ENCODE measurements at places on chromosomes 13 and 19.

- DNase-seq, result no peak
Measured at GRCh38 chr13:104632736-104633135, 1566.5 kb upstream of the SLC10A2 start.

DNA sequence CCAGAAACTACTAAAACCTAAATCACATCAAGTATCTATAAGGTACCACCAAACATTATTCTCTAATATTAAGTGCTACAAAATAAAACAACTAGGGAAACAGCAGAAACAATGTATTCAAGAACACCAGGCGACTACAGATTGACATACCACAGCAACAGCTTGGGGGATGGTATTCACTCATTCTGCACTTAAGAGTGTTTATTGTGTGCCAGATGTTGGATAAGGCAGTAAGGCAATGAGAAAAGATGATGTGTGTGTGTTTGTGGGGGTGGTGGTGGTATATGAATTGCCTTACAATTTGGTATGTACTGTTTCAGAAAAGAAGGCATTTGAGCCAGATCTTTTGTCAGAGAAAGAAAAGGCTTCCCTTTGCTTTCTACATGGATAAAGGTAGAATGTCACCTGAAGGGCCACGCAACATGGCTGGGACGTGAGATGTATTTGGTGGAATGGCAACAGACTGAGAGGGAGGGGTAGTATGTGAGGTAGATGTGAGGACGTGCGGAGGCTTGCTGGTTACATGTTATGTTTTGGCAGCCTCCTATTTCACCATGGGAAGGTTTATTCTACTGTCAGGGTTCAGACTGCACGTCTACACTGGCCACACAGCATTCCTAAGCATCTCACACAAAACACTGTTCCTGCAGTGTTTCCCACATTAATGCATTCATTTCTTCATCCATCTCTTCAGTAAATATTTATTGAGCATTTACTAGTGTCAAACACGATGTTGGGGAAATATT is 300.7 kb downstream of the KLF12 start:
- DNase-seq, result no peak

DNA sequence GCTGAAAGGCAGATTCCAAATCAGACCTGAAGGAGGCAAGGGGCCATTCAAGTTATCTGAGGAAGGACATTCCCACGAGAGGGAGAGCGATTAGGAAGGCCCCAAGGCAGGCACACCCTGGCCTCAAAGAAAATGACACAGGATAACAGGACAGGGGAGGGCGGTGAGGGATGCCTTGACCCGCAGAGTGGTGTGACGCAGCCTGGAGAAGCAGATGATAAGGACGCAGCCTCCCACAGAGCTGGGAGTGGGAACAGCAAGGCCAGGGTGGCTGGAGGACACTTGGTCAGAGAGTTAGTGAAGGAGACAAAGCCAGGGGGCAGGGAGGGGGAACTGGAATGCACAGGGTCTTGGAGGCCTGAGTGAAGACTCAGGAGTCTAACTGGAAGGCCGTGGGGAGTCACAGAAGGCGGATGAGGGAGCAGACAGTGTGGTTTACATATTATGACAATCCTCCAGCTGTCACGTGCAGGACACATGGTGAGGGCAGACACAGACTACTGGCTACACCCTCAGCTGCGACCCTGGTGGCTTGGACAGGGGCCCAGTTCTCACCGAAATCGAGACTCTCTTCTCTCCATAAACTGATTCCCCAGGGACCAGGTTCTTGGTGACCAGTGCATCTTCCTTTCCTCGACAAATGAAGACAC is 5.8 kb upstream of the DYRK1B start:
- DNase-seq, result no peak

- no peak for DNase-seq
Measured at GRCh38 chr19:20357921-20358320, 190.9 kb downstream of the ZNF486 start.

- DNase-seq, result peak; percentile 88
Measured at GRCh38 chr13:71797517-71797916, 69.5 kb downstream of the DACH1 start.

GRCh38 chr19:1282588-1283206 is 3.0 kb upstream of the EFNA2 start:
- DNase-seq, result no peak

DNA sequence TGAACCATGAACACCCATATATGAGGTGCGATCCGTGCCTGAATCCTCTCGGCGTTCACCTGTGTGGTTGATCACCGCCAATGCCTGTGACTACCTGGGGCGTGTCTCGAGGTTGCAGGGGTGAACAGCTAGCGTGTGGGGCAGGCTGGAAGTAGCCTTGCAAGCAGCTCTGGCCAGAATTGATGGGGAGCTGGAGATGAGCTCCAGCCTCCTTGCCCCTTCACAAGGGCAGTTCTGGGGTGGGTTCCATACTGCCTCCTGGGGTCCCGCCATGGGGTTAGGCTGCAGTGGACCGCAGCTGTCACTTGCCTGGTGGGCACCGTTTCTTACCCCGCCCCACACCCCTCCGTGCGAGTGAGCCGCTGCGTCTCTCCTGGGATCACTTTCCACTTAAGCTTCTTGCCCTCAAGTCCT is 154.5 kb upstream of the SOX1 start:
- no peak for DNase-seq

GRCh38 chr13:49452725-49453457 is 8.8 kb downstream of the SETDB2 start:
- DNase-seq, result no peak

DNA sequence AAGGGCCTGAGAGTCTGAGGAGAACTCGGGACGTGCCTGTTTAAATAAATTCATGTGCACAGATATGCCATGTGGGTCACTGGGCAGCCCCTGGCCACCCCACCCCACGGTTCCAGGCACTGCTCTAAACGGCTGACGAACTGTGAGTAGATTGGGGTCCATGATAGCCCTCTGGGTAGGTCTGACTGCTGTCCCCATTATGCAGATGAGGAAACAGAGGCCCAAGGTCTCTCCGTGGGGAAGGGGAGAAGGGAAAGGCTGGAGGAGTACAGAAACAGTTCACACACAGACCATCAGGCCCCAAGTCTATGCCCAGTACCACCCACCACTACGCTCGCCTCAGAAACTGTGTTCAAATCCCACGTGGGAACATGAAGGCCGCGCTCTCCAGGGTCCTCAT is 14.1 kb downstream of the ZNF787 start:
- no peak for DNase-seq

DNA sequence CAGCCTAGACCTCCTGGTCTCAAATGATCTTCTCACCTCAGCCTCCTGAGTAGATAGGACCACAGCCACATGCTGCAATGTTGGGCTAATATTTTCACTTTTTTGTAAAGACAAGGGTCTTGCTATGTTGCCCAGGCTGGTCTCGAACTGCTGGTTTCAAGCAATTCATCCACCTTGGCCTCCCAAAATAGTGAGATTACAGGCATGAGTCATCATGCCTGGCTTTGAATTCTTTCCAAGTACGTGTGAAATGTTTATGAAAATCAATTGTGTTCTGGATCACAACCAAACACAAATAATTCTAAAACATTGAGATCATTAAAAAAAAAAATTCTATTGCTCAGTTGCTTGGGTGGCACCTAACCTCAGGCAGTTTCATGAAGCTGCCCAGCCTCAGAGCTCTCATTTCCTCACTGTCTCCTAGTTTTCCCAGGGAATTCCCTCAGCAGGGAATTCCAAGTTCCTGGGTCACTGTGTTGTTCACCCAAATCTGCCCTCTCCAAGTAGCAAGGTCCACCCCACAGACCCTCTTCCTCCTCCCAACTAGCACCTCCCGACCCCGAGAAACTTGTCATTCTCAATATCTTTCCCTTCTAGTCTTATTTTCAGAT is 44.8 kb downstream of the ING1 start:
- no peak for DNase-seq

GRCh38 chr13:87280139-87280538 is 391.0 kb upstream of the SLITRK5 start:
- no peak for DNase-seq

GRCh38 chr13:54709546-54709945 is 1680.9 kb downstream of the OLFM4 start:
- DNase-seq, result no peak

- DNase-seq, result no peak
Measured at GRCh38 chr13:110575322-110576069, 14.0 kb upstream of the RAB20 start.

DNA sequence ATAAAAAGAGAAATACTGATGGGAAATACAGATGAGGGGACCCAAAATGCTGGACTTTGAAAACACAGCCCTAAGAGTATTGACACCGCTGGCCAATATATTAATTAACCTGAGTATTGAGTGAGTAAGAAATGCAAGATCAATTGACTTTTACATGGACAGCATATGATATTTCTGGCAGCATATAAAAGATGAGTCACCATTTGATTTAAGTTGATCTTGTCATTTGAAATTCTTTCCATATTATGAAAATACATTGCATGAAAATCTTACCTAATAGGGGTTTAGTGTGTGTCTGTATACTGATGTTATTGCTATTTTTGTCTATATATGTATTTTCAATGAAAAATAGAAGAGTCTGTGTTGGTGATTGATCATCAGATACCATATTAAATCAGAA is 619.6 kb downstream of the KCTD12 start:
- no peak for DNase-seq

DNA sequence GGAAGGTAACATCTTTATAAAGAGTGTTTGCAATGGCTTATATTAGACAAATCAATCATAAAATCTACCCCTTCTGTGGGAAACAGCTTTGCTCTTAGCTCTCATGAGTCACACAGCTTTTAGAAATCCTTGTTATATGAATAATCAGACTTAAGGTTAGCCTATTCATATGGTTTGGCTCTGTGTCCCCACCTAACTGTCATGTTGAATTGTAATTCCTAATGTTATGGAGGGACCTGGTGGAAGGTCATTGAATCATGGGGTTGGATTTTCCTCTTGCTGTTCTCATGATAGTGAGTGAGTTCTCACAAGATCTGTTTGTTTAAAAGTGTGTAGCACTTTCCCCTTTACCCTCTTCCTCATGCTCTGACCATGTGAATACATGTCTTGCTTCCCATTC is 704.2 kb upstream of the KLHL1 start:
- no peak for DNase-seq

GRCh38 chr19:9054765-9055164 is 32.1 kb upstream of the OR1M1 start:
- no peak for DNase-seq

- no peak for DNase-seq
Measured at GRCh38 chr13:107450931-107451330, 764.4 kb downstream of the LIG4 start.

- DNase-seq, result no peak
Measured at GRCh38 chr19:41476583-41476982, 33.6 kb downstream of the ERICH4 start.

- no peak for DNase-seq
Measured at GRCh38 chr19:47626238-47626637, 17.3 kb downstream of the BICRA start.

- no peak for DNase-seq
Measured at GRCh38 chr19:29769997-29770396, 41.8 kb upstream of the CCNE1 start.

DNA sequence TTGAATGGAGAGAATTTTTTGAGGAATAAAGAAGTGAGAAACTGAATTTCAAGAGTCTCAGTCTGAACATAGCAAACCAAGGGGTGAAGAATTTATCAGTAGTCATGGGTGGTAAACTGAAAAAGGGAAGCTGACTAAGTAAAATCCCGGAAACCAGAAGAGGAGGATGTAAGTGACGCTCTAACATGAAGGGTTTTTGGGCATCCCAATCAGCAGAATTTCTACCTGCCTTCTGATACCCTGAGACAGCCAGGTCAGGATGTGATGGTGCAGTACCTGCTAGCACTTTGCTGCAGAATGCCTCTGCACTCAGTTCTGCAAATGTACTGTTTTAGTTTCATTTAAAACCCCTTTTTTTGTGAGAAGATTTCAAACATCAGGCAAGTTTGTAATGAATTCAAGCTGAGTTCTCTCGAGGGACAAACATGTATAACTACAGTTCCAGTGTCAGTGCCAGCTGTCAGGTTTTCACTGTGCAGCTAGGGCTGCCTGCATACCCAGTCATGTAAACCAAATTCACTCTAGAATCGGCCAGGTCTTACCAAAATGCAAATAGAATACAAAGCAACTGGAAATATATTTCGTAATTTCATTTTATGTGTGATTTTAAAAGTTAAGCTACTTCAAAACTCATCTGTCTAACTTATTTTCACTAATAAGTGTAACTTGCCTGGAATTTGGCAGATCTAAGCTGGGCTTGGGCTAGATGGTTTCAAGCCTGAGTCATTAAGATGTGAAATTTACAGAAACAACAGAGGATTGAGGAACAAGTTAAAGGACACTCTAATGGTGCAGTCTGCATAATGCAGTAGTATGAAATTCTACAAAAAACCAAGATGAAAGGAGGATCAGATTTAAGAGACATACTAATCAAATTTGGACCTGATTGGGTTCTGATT is 13.8 kb downstream of the METTL21C start:
- peak; percentile 55 for DNase-seq

GRCh38 chr19:52190487-52191293 is 838 bp downstream of the PPP2R1A start:
- no peak for DNase-seq

GRCh38 chr19:56764196-56764695 is 76.3 kb downstream of the PEG3 start:
- no peak for DNase-seq

GRCh38 chr13:74128156-74128767 is 5.9 kb downstream of the KLF12 start:
- no peak for DNase-seq

DNA sequence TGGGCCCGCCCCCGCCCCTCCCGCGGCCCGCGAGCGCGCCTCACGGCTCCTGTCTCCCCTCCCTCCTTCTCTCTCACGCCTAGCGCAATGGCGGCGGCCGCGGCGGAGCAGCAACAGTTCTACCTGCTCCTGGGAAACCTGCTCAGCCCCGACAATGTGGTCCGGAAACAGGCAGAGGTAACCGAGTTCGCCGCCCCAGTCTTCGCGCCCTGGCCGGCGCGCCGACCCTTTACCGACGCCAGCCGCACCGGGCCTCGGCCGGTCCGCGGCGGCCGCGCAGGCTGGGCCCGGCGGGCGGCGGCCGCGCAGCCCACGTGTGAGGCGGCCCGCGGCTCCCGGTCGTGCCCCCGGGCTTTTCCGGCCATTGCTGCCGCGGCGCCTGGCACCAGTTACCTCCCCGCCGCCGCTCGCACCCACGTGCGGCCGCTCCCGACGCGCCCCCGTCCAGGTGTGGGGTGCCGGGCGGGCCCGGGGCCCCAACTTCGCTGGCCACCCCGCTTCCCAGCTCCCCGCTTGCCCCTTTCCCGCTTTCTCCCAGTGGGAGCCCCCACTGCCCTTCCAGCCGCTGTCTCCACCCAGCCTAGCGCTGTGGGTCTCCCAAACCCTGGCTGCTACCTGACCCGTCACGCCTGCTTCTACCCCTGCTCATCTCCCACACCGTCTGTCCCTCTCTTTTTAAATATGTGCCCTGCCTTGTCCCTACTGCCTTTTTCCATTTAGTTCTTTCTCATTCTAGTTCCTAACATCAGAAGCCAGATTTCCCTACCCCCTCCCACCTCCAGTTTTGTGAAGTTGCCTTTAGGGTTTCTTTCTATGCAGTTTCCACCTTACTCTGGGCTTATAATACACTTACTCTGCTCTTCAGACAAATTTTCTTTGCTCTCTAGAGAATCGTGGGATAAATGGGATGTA is 23.4 kb downstream of the IPO5 start:
- no peak for DNase-seq

DNA sequence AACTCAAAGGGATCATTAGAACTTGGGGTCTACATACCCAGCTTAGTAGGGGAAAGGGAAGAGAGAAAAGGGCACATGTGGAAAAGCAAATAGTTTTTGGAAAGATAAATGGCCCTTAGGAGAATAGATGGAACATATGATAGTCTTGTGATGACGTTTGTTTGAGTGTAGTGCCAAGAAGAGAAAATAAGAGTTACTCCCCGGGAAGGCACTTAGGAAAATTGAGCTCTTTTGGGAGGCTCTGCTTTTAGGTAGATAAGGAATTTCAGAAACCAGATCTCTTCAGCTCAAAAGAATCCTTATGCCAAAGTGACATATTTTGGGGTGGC is 44.8 kb upstream of the SERTM1 start:
- no peak for DNase-seq

Data from NCI-H2171 (cell line).